ENCODE measurements at places on chromosomes 11 and 22.

DNA sequence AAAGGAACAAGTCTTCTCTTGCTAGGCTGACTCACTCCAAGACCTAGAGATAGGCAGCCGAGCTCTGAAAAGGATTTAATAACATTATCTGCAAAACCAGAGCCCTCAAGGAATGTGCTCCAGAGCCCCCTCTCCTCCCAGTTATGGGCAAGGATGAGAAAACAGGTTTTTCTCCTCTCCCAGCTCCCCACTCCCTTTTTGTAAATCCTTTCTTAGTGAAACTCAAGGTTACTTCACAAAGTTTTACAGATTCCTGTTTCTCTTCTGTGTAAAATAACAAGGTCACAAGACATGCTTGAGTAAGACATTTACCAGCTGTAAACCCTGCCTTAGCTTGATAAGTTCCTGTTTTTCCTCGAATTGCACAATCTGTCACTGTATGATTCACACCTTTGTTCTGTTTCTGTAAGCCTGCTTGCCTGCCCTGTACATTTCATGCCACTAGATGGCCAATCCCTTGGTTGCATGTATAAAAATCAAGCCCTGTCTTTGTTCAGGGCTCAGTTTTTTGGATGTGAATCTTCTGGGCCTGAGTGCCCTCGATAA is 489.4 kb downstream of the KCNA4 start:
- no peak for DNase-seq

- no peak for DNase-seq
Observed at GRCh38 chr22:37657590-37658132, 862 bp upstream of the PDXP start.

- no peak for DNase-seq
Observed at GRCh38 chr11:69000831-69001242, 12.2 kb downstream of the MRGPRF start.

GRCh38 chr11:31825838-31826484 is 14.8 kb upstream of the PAX6 start:
- no peak for DNase-seq

DNA sequence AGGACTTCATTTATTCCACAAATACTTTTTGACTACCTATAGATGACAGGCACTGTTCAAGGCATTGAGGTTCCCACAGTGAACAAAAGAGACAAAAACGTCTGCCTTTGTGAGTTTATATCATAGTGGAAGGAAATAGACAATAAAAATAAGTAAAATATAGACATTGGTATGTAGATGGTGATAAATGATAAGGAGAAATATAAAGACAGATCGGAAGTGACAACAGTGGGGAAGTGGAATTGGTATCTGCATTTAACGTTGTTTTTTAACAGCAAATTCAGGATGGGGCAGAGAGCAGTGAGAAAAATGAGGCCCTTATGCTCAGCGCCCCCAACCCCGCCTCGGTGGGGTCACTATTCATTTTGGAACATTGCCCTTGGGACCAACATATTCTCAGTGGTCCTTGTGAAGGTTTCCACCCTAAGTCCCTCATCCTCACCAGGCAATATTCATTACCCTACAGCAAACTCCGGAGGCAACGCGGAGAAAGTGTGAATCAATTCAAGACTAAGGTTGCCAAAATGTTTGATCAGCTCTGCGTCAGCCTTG is 627 bp upstream of the PEX26 start:
- DNase-seq = no peak

DNA sequence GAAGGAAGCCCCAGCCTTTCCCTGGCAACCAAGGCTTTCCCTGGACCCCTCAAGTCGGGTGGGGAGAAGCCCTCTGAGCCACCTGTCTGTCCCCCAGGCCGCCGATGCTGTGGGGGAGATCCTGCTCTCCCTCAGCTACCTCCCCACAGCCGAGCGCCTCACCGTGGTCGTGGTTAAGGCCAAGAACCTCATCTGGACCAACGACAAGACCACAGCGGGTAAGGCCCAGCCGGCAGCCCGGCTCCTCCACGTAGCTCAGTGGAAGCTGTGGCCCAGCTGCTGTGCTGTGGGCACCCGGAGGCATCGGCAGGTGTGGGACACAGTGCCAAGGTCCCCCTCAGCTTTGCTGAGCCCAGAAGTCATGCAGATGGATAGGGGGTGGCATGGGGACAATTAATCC is 12.2 kb upstream of the RHOD start:
- DNase-seq = no peak

GRCh38 chr11:77967121-77967520 is 27.3 kb downstream of the INTS4 start:
- DNase-seq = no peak
